ENCODE measurements at places on chromosomes 5 and 9.

DNA sequence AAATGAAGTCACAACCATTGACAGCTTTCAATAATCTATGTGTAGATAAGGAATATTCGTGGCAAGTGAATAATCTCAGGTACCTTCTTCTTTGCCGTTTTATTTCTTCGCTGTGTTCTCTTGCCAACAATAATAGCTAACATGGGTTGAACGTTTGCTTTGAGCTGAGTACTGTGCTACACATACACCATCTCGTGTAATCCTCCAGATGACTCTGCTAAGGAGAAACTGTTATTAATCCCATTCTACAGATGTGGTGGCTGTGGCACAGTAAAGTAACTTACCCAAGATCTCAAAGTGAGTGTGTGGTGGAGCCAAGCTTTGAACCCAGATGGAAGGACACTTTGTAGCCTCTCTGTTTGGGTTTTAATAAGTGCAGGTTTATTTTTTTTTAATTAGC, 179.7 kb downstream of the C9orf152 start:
- no peak for DNase-seq

- no peak for DNase-seq
These were observed 76.8 kb upstream of the NIPAL4 start for GRCh38 chr5:157382996-157383800.

- no peak for DNase-seq
These were observed 224.8 kb downstream of the MCTP1 start for GRCh38 chr5:95060098-95060497.

- DNase-seq, result no peak
These were observed 50.7 kb downstream of the TRIP13 start for GRCh38 chr5:943201-943917.

DNA sequence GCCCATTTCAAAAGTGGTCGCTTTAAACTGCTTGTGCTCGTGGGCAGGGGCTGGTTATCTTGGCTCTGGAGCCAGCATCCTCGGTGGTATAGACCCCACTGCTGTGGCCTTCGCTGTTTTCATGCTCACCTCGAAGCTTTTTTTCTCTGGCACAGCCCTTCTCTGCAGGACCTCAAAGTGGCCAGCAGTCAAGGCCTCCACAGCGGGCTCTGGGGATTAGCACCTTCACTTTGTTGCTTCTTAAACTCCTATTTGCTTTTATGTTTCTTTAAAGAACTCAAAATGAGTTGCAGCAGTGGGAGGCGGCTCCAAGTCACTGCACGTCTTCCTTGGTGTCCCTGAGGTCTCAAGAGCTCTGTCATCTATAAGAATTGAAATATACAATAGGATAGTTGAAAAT, 165.1 kb downstream of the CACNA1B start:
- DNase-seq, result no peak

- DNase-seq, result no peak
These were observed 51.4 kb downstream of the TRIP13 start for GRCh38 chr5:943918-944620.

DNA sequence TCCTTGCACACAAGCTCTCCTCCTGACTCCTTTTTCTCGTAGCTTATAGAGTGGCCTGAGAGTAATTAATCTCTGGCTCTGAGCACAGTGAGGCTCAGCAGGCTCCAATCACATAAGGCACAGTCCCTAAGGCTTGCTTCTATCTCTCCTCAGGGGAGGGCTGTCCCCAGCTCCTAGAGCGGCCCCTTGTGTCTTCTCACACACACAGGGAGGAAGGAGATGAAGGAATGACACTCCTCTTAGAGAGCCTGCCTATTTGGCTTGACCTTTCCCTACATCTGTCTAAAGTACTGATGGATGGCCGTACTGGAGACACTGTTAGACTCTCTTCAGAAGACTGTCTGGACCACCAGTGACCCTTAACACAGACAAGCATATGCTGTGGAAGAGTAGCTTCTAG, 12.9 kb downstream of the TAS2R1 start:
- DNase-seq, result no peak

Data from GOT3 (cell line).